ENCODE measurements at places on chromosomes 5 and 9. TPM values are rescaled to one million over a fixed set of nuclear protein-coding genes. Genes with fewer than 3 reads are reported as not detected.

- DNase-seq = peak; percentile 53
- H3K27me3 ChIP-seq = 0 out of 2 replicates have a peak, but pooled peaks cover 7% of the 10 kb centered on the region
- H3K4me3 ChIP-seq = no peak overlapping the region
- no peak overlapping the region for H3K27ac ChIP-seq
Observed at GRCh38 chr5:54844905-54845566, 140.4 kb downstream of the ESM1 start.

GRCh38 chr9:9498128-9498527, 1114.7 kb downstream of the PTPRD start:
- no peak overlapping the region for H3K27ac ChIP-seq
- DNase-seq = no peak
- no peak overlapping the region for H3K4me3 ChIP-seq
- H3K27me3 ChIP-seq = no peaks in the 10 kb centered on the region

Gene GAPT
- total RNA-seq = not detected

DNA sequence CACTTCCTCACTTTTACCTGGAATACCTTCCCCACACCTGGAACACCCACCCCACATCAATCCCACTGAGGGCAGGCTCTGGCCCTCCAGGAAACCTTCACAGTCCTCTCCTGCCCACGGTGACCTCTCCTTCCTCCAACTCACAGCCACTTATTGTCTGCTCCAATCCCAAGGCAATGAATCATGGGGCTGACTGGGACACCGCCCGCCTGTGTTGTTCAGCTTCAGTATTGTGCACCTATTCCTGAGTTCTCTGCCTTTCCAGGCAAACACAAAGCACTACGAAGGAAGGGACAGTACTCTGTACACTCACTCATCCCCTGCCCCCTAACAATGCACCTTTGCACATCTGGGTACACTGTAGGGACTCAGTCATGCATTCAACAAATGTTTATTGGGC, 7.3 kb downstream of the PCDH1 start:
- peaks cover 71% of the 10 kb centered on the region for H3K27me3 ChIP-seq
- H3K27ac ChIP-seq = no peak overlapping the region
- H3K36me3 ChIP-seq = no peaks in the 10 kb centered on the region
- no peak for DNase-seq
- H3K4me3 ChIP-seq = no peak overlapping the region

DNA sequence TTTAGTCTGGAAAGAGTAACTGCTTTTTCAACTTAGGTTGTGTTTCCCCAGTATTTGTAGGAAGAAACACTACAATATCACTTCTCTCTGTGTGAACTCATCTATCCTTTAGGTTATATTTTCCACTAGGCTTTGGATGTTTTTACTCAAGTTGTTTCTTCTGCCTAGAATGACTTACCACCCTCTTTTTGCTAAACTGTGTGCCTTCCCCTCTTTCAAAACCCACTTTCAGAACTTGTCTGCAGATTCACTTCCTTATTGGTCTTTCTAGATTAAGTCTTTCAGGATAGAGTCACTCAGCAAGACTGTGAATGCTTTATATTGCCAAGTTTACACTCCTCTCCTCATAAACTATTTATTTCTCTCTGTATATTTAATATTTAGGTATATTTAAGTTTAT, 14.2 kb upstream of the CAST start:
- no peak for DNase-seq
- no peak overlapping the region for H3K4me3 ChIP-seq
- H3K27me3 ChIP-seq = peaks cover 9% of the 10 kb centered on the region
- H3K36me3 ChIP-seq = no peaks in the 10 kb centered on the region
- H3K27ac ChIP-seq = no peak overlapping the region

- DNase-seq = peak; percentile 30
- H3K27ac ChIP-seq = no peak overlapping the region
- H3K27me3 ChIP-seq = no peaks in the 10 kb centered on the region
Observed at GRCh38 chr5:83608122-83608521, 112.5 kb downstream of the HAPLN1 start.

Gene SLC12A7
- total RNA-seq = 1.8 TPM

DNA sequence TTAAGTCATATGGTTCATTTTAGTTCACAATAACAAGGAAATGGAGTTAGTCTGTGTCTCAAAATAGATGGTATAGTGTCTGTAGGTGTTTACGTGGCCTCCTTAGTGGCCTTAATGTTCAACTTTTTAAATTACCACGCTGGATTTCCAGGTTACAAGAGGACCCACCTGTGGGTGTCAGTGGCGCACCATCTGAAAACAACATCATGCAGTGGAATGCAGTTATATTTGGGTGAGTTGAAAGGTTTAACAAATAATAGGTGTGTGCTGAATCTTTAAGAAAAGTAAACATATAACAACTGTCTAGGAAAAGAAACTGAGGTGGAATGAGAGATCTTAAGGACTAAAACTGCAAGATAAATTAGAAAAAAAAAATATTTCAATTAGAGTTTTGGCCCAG, 2.9 kb downstream of the UBE2B start:
- no peaks in the 10 kb centered on the region for H3K4me1 ChIP-seq
- H3K27me3 ChIP-seq = no peaks in the 10 kb centered on the region

Gene OBP2B
- total RNA-seq = not detected

Data from K562 (cell line).